Karpas-422 (cell line): ENCODE measurements at places on chromosomes 16 and 17.

DNA sequence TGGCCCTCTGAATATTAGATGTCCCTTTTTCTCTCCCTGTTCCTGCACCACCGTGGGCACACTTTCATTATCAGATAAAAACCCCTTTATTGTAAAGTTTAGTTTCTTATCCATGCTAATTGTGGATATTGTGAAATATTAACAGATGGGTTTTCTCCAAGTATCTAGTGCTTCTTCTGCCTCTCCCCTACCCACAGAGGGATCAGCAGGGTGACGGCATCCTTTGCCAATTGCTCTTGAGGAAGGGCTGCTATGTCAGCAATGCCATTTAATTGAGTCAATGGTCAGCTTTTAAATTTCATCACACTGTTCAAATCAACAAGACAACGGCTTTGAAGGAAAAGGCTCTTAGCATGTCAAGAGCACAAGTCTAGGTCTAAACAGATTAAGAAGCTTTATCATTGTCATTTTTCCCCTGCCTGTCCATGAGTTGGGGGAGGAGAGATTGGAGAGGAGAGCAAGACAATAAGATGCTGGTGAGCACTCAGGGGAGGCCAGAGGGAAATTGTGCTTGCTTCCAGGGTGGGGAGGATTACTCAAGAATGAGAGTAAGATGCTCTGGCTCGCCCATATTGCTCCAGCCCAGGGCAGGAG lies 443.0 kb upstream of the CCL2 start:
- no peak for DNase-seq

DNA sequence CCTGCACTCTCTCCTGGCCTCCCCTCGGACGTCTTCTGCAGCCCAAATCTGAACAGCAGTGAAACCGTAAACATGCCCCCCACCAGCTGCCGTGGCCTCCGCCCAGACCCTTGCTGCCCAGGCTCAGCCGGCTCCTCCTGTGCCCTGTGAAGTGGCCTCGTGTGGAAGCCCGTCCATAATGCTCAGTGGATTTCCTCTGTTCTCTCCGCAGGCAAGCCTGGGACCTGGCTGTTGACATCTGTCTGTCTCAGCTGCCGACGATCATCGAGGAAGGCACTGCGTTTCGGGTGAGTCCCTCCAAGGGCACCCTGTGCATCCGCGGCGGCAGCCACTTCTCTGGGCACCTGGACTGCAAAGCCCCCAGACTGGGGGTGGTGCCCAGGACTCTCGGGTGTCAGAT lies 153.9 kb upstream of the CHMP6 start:
- no peak for DNase-seq

GRCh38 chr17:32910769-32911168 lies 17.2 kb upstream of the TMEM98 start:
- no peak for DNase-seq

DNA sequence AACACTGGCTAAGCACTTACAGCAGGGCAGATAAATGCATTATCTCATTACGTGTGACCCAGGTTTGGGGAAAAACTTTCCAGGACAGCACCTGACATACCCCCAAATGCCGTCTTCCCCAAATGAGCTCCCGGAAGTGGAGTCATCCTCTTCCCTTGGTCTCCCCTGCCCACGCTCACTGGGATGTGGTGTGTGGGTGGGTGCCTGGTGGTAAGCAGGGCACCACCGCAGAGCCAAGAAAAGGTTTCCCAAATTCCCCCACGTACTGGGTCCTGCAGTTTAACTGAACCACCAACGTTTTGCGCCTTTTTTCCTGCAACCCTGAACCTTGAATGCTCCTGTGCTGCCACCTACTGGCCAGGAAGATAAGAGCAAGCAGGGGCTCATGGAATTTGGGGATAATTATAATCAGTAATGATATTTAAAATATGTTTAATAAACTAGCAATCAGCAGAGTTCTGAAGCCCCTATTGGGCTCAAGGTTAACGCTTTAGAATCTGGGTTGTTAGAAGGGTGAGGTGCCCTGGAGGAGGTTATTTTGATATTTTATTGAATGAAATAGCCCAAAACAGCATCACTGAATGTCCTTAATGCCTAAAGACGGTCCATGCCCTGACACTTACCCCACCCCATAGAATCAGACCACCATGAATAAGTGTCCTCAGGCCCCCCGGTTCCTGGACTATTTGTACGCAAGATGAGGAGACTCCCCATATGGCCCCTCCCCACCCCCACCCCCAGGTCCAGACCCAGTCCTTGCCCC lies 8.0 kb downstream of the SPPL2C start:
- peak; percentile 86 for DNase-seq

DNA sequence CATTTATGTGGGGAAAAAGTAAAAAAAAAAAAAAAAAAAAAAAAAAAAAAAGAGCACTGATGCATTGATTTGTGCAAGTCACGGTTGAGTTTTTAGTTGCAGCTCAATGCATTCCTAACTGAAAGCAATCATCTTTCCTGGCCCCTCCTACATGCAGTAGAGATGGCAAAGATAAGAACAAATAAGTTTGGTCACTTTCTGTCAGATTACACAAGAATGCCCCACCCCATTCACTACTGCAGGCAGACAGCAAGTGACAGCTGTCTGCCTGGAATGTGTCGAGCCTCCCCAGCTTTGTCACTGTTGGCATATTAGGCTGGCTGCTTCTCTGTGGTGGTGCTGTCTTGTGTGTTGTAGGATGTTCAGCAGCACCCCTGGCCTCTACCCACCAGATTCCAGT lies 243.5 kb downstream of the FOXL1 start:
- DNase-seq: no peak

DNA sequence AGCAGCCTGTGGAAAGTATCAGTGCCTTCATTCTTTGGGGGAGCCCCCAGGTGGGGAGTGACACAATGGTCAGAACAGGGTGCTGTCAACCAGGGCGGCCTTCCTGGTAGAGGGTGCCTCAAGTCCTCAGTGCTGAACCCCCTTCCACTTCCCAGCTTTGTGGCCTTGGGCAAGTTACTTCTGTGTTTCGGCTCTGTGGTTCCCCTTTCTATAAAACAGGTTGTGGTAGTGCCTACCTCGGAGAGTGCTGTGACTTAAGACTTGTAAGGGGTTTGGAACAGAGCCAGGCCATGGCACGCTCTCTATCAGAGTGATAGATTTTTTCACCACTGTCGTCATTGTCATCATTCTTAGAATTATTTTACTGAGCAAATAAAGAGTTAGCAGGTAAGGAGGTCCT lies 141.1 kb downstream of the CCDC182 start:
- peak; percentile 94 for DNase-seq

DNA sequence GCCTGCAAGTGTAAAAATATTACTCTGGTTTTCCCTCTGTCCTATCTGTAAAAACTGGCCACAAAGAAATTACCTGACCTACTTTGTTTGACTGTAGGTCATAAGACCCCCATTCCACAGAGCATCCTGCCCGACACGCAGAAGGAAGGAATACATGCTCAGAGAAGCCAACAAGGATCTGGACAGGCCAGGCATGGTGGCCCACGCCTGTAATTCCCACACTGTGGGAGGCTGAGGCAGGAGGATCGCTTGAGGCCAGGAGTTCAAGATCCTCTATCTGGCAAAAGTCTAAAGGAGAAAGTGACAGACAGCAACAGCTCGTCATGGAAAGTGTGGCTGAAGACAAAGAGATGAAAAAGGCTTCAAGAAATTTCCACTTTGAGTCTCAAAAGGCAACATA lies 78.2 kb upstream of the RNU2-1 start:
- DNase-seq: peak; percentile 15

DNA sequence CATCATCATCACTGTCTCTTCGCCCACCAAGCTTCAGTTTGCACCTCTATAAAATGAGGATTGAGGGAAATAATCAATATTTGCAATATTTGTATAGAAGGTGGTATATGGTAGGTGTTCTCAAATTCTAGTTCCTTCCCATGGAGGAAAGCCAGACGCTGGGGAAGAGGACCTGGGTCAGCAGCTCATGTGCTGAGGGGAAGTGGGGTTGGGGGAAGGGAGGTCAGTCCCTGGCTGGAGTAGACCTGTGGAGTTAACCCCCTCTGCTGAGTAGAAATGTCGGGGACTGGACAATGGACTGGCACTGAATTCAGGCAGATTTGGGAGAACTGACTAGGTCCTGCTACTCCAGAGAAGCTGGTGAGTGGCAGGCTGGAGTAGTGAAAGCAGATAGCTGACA lies 12.8 kb upstream of the ITGB3 start:
- DNase-seq: no peak

DNA sequence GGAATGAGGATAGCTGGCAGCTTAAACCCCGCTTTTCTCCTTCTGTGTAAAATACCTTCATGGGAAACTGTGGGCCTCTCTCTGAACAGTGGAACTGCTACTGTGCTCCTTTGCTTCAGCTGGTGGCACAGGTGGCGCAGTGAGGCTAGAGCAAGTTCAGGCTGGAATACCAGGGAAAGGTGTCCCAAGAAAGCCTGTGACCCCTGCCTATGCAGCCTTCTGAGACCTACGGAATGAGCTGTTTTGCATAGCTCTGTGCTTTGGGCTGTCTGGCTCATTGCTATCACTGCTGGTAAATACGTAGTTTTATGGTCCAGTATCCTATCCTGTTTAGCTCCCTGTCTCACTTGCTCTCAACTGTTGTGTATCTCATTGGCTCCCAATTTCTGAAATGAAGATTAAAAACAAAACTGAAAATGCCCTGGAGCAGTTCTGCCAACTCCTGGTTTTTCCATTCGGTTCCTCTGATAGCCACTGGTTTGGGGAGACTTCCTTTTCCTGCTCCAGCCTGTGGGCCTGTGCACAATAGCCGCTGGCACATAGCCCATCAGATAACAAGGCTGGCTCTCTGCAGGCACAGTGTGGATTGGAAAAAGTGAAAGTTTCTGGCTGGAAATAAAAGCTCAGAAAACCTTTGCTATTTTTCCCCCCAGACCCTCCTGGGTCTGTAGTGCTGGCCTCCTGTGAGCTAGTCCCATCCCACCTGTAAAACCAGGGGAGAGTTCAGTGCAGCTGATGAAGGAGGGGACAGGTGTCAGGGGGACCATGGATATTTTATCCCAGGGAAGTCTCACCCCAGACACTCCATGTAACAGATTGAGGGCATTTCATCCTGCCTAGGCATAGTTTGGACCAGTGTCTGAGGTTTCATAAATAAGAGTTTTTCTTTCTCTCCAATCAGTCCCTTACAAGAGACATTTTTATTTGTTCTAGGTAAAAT lies 24.0 kb downstream of the LIMD2 start:
- DNase-seq: no peak

DNA sequence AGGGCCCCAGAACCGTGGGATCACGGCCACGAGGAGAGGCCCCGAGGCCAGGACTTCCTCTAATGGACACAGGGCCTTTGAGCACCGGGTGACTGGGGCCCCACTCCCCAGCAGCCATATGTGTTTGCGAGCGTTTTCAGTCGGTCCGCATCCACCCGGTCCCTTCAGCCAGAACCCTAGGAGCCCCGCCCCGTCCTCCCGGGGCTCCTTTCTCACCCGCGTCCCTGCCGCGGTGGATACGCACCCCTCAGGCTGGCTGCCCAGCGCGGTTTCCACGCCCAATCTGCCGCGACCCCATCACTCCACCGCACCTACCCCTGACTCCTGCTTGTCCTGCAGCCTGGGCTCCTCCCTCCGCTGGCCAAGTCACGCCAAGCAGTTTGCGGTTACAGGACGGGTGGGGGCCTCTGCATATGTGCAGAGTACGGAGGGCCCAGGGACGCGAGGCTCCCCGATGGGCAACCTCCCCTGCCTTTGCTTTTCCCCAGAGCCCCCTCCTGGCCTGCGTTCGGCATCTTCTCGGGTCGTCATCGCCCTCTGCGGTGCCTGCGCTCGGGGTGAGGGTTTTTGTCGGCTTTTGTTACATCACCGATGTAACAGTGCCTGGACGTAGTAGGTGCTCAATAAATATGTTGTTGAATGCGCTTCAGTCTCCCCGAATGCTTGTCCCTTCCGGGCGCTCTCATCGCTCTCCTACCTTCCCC lies 1.0 kb upstream of the TTYH2 start:
- DNase-seq: no peak

GRCh38 chr17:76122431-76123190 lies 18.4 kb downstream of the FOXJ1 start:
- DNase-seq: peak; percentile 56

DNA sequence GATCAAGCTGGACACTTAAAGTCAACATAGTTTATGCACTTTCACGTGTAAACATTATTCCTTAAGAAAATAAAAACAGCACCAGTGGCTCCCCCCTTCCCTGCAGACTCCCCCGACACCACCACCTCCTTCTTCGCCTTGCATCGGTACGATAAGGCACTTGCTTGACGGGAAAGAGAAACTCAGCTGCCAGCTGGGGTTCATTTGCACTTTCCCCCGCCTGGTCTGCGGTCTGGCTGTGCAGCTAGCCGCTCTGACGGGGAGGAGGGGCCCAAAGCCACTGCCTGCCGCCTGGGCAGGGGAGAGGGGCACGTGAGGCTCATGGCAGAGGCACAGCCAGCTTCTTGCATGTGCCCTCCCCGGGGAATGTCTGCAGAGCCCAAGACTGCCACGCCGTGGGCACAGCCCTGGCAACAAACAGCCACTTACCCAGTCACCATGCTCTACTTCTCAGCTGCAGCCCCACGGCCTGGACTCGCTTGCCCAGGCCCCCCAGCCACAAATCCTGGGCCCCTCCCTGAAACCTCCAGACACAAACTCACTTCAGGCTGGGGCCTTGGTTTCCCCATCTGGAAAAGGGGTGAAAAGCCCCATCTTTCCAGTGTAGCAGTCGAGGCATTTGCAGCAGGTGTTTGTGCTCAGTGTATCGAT lies 16.5 kb upstream of the PRM1 start:
- DNase-seq: peak; percentile 85

DNA sequence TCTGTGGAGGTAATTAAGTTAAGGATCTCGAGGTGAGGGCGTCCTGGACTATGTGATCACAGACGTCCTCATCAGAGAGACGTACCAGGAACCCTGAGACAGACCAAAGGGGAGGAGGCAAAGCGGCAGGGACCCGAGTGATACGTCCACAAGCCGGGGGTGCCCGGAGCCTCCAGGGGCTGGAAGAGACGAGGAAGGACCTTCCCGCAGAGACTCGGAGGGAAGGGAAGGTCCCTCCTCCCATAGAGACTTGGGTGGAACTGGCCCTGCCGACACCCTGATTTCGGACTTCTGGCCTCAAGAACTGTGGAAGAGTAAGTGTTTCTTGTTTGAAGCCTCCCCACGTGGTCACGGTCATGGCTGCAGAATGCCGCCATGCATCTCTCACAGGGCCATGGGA lies 30.8 kb downstream of the LMF1 start:
- DNase-seq: no peak

DNA sequence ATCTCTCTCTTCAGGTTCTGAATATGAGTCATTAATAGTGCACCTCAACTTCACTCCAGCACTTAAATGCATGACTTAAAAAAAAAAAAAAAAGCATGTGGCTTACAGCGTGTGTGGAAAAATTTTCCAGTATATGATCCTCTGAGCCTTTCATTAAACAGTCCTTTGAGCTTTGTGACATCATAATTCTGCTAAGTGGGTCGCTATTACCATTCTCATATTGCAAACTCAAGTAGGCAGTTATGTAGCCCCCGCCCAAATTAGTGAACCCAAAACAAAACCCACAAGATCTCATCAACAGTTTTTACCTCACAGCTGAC lies 672 bp downstream of the CMTR2 start:
- peak; percentile 42 for DNase-seq

GRCh38 chr17:50863221-50863843 lies 2.8 kb downstream of the TOB1 start:
- DNase-seq: no peak

- no peak for DNase-seq
Observed at GRCh38 chr17:48523010-48523409, 7.8 kb downstream of the HOXB1 start.

GRCh38 chr17:39171933-39172332 lies 6.0 kb upstream of the ARL5C start:
- DNase-seq: no peak

GRCh38 chr17:77602883-77603640 lies 355.4 kb upstream of the TNRC6C start:
- DNase-seq: no peak
